GM23248 (cell line): ENCODE measurements at places on chromosomes 4 and X.

DNA sequence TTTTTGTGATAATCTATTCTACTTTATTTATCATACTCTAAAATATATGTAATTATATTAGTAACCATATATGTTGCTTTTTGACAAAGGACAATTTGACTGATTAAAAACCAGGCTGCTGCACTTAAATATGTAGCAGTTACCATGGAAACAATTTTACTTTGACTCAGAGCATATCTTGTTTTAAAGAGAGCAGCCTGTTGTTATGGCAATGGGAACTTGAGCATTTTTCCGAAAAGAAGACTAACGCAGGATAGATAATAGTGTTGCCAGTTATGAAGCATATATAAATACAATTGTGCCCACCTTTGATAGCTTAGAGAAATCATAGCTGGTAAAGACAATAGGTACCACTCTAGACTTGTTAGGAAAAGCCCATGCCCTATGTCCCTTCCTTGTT, 283.0 kb downstream of the GASK1B start:
- no peak for DNase-seq

- peak; percentile 79 for DNase-seq
These were observed 28.3 kb downstream of the SEPTIN11 start for GRCh38 chr4:76977736-76978350.

GRCh38 chr4:20126906-20127305, 124.8 kb upstream of the SLIT2 start:
- DNase-seq, result peak; percentile 92

DNA sequence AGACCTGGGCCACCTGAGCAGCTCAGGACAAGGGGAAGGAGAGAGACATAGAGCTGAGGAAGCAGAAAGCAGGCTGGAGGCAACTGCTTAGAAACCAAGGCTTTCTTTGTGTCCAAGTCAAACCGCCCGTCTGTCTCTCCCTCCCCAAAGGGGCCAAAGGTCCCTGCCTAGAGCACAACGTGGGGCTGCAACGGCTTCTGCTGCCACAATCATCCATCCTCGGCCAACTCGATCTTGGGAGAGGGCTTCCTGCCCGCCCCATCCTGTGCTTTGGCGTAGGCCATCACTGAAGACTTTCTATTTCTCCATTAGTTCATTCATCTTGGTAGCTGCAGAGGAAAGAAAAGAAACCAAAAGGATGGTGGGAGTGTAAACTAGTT, 1.7 kb upstream of the TREX2 start:
- no peak for DNase-seq

DNA sequence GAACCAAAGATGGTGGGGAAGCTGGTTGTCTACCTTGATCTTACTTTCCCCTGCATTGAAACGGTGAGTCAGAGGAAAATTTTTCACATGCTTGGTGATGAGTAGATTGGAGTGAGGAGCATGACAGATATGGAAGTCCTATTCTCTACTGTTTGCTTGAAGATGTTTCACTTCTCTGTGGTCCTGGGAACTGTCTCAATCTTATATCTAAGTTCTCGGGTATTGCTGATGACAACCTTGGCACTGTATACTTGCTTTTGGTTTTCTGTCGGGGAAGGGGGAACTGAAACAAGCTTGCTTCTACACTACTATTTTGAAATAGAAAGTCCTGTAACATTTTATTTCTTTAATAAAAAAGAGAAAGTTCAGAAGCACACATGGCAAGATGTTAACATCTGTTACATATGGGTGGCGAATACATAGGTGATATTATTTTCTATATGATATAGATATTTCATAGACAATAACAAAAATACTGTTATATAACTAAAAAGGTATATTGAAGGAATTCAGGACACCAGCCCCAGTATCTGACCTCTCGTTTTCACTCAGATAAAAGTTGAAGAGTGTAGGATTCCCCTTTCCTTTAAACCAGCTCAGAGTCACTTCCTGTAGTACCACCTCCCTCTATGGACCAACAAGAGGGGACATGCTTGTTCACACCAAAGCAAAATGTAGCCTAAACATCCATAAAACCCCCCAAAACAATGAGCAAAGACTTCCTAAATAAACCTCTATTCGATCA, 88.8 kb downstream of the FMR1NB start:
- no peak for DNase-seq

- no peak for DNase-seq
These were observed 133.1 kb downstream of the PLS3 start for GRCh38 chrX:115694028-115694427.

DNA sequence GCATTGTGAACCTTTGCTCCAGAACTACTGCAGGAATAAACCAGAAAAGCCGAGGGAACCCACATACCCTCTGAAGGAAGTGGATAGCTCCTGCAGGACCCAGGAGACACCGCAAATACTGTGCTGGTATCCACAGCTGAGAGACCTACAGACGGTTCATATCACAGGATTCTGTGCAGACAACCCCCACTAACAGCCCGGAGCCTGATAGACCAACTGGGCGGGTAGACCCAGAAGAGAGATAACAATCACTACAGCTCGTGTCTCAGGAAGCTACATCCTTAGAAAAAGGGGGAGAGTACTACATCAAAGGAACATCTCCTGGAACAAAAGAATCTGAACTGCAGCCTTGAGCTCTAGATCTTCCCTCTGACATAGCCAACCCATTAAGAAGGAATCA, 150.8 kb downstream of the FRAS1 start:
- no peak for DNase-seq
